ENCODE measurements at places on chromosomes 16 and 17.

- DNase-seq = no peak
These were observed 753.0 kb upstream of the GOT2 start for GRCh38 chr16:59487067-59487466.

GRCh38 chr16:78745108-78746019, 645.9 kb downstream of the WWOX start:
- no peak for DNase-seq

DNA sequence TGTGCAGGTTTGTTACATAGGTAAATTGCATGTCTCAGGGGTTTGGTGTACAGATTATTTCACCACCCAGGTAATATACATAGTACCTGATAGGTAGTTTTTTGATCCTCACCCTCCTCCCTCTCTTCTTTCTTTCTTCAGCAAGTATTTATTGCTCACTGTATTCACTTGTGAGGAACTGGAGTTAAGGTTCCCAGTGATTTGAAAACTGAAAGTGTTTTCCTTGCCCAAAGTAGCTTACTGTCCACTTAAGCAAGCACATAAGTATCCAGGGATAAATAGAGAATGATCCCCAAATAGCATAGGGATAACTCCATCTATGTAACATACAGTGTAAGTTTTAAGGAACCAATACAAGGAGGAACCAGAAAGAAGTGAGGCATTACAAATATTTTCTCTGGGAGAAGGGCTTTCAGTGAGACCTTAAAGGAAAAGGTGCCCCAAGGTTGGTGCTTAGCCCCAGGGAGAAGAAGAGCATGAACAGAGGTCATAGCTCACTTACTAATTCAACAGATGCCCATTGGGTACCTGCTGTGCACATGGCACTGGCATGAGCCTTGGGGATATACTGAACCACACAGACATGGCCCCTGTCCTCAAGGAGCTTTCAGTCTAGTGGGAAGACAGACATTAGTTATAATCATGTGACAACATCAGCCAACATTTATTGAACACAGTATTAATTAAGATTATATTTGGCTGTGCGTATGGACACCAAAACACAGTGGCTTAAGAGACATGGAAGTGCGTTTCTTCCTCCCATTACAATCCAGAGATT, 17.0 kb downstream of the MYL4 start:
- no peak for DNase-seq

GRCh38 chr16:86604436-86605193, 26.3 kb downstream of the FOXL1 start:
- DNase-seq = no peak

DNA sequence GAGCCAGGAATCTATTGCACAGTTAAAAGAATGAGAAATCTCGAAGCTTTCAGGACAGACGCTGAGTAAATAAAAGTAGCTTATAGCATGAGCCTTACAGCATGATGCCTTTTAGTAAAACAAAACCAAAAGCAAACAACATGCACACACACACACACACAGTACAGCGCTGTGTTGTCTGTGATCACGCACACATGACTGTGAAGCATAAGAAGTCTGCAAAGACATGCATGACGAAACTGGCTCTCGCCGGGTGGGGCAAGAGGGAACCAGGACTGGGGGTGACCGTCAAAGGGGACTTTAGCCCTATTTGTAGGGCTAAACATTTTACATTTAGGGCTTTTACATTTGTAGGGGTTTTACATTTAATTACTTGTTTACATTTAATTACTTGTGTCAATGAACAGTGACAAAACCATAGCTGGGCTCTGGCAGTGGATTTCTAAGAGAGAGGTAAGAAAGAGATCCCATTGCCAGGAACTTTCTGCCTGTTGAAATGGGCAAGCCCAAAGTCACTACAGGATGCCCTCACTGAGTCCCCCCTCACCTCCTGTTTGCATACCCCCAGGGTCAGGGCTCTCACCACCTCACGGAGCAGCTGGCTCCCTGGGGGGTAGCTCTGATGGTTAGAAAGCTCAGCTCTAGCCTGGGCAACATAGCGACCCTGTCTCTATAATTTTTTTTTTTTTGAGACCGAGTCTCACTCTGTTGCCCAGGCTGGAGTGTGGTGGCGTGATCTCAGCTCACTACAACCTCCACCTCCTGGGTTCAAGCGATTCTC, 2.0 kb upstream of the TNFRSF13B start:
- no peak for DNase-seq

DNA sequence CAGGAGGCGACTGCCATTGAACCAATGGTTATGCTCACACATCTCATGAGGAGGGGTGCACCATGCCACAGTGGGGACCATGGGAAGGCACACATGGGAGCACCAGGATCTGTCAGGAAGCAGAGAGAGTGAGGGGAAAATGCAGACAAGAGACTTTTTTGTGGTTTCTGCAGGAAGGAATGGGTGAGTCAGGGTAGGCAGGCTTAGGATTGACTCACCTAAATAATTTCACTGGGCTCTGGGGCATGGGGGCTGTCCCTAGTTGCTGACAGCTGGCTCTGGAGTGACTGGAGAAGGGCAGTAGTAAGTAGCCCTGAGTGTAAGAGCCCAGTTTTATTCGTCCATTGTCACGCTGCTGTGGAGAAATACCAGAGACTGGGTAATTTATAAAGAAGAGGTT, 202.4 kb downstream of the AXIN2 start:
- no peak for DNase-seq

- no peak for DNase-seq
These were observed 36.9 kb downstream of the ARHGAP27 start for GRCh38 chr17:45395569-45396415.

DNA sequence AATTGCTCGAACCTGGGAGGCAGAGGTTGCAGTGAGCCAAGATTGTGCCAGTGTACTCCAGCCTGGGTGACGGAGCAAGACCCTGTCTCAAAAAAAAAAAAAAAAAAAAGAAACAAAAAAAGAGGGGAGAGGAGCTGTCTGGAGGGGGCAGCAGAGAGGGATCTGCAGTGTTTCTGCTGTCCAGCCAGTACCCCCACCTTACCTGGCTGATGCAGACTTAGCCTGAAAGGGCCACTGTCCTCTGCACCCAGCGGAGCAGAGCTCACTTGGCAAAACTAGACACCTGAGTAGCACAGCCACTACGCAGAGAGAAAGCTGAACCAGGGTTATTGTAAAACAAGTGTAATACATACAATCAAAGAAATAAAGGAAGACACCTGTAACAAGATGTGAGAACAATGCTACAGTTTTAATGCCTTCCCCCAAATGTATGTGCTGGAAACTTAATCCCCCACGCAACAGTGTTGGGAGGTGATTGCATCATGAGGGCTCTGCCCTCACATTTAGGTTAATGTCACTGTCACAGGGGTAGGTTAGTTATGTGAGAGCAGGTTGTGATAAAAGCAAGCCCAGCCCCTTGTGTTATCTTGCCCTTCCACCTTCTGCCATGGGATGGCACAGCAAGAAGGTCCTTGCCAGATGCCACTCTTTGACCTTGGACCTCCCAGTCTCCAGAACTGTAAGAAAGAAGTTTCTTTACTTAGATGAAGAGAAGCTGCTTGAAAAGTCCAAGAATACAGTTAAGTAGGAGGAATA, 211.2 kb downstream of the RPTOR start:
- DNase-seq = no peak

GRCh38 chr16:56426585-56426984, 1.2 kb upstream of the AMFR start:
- DNase-seq = no peak

DNA sequence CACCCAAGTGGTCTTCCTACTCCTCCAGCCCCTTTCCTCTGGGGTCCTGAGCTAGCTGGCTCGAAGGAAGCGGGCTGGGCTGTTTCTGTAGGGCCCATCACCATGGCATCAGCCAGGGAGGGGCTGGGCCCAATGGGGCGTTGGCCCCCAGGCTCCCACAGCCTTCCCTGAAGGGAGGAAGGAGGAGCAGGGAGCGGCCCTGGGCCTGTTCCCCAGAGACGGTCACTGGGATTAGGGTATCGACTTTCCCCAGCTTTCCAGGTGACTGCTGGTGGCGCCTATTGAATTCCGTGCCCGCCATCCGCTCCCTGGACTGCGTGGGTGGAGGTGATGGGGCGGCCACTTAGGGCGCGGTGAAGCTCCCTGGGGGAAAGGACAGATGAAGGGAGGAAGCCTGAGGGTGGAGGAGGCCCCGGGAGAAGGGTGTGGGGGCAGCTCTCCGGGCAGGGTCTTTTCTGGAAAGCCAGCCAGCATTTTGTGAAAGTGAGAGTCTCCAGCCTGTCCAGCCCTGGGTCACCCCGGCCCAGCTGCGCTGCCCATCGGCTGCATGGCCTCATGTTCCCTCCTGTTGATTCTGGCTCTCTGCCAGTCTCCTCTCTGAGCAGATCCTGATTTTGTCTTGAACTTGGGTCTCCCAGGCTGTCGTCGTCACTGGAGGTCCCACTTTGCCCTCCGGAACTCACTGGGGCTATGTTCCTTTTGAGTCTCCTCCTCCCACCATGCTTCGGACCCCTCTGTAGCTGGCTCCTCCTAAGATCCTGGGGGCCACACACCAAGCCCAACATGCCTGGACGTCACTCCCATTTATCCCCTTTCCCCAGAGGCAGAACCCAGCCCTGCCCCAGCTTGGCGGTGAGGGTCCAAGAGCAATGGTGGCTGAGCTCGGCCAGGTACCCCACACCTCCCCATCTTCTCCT, 9.8 kb downstream of the NHERF1 start:
- DNase-seq = no peak

DNA sequence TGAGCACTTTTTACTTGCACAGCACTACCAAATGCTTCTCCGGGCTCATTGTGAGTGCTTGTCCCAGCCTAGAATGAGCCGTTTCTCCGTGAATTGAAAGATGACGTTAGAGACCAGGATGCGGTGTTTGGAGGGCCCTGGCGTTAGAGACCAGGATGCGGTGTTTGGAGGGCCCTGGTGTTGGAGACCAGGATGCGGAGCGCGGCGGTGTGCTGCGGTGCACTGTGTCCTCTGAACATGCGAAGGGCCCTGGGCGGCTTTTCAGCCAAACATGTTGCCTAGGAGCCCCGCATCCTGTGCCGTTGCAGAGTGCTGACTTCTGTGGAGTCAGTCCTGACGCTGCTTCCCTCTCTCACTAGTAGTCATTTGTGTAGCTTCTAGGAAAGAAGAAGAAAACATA, 42.7 kb downstream of the BANP start:
- no peak for DNase-seq

- no peak for DNase-seq
These were observed 21.4 kb downstream of the ACTG1 start for GRCh38 chr17:81491181-81491581.

Data from NCI-H187 treated with DMSO at 0.1 percent for 48 hours (cell line).